ENCODE measurements at places on chromosomes 13 and 19.

- no peak for DNase-seq
Measured at GRCh38 chr13:27744801-27745200, 47.5 kb upstream of the GSX1 start.

GRCh38 chr19:58498316-58499020 is 13.3 kb downstream of the SLC27A5 start:
- no peak for DNase-seq

DNA sequence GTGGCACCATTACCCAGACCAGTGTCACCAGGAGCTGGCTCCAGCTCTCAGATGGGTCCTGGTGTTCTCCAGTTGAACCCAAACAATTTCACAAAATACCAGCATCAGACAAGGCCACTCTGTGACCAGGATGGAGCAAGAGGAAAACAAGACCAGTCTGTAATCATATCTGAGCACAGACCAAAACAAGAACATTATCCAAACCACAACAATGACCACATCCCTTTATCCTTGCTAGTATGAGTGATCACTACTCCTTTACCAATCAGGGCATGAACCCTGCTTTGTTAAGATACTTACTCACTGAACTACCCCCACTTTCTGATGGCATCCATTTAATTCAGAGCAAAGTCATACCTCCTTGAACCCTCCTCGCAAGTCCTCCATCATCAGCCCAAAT is 145.9 kb downstream of the NUFIP1 start:
- no peak for DNase-seq

GRCh38 chr13:39250440-39250839 is 212.2 kb downstream of the NHLRC3 start:
- no peak for DNase-seq

GRCh38 chr13:37443538-37443937 is 155.0 kb downstream of the POSTN start:
- DNase-seq = no peak

DNA sequence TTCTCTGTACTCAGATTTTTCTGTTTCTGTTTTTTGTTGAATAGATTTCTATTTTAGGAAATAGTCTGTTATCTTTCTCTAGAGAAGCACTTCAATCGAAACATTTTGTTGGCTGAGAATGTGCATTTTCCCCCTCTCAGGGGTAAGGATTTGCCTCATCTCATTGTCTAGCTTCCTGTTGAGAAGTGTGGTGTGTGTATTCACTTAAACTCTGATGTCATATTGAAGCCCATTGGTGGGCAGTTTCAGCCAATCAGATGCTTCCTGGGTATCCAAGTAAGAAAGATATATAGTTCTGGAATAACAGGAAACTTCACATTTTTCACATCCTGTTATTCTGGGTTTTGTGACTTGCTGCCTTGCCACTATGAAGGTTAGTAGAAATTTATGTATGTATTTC is 87.6 kb downstream of the ARHGEF7 start:
- DNase-seq = no peak

DNA sequence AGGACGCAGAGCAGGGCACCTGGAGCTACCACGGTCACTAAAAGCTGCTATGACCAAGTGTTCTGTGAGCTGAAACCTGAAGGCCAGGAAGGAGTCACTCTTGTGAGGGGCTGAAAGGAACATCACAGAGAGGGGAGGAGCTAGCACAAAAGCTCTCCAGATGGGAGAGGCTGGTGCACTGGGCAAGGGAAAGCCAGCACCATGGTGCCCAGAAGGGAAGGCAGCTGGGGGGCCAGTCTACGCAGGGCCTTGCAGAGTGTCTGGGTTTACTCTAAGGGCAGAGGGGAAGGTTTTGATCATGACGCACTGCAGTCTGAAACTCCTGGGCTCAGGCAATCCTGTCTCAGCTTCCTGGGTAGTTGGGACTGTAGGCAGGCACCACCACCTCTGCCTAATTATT is 4.1 kb upstream of the ZNF580 start:
- DNase-seq = no peak

DNA sequence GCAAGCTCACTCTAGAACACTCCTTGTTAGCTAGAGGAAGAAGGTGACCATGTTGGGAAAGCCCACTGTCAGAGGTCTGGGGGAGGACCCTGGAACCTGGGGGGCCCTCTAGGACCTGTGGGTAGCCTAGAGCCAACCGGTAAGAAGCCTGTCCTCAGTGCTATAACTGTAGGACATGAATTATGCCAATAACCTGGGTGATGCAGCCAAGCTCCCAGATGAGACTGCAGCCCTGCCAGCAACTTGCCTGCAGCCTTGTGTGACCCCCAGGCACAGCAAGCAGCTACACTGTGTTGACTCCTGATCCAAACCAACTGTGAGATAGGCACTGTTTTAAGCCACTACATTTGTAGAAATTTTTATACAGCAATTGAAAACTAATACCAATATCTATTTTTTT is 122.3 kb downstream of the MIPEP start:
- DNase-seq = no peak

Measured in stimulated activated CD8-positive, alpha-beta memory T cell treated with anti-CD3 and anti-CD28 coated beads, Interleukin-15, amount 100 ng/mL, for 1 hour (primary cell).